Stimulated activated naive CD8-positive, alpha-beta T cell treated with anti-CD3 and anti-CD28 coated beads, Interleukin-15, Interleukin-2, amounts not matched to agents 100 U/mL and 50 U/mL, for 24 hours (primary cell): ENCODE measurements at places on chromosomes 1 and 21.

DNA sequence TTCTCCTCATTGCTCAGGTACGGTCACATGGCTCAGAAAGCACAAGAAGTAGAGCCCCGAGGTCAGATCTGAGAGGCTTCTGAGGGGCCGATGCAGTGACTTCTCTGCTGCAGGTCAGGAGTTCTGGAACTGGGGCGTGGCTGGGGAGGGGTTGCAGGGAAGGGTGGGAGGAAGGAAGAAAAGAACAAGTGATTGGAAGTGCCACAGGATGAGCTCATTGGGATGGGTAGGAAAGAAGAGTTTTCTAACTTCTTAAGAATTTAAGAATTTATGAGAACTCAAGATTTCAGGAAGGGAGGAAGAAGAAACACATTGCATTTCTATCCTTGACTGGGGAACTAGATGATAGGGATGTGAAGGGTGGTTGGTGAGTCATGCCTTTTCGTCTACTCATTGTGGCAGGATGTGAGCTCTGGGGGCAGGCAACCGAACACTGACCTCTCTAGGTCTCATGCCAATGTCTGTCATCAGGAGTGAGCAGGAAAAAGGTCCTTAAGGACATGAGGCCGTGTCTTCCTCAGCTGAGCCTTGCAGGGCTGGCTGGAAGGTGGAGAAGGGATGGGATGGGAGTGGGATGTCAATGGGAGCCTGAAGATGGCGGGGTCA, 497 bp downstream of the FCRLB start:
- no peak for DNase-seq

DNA sequence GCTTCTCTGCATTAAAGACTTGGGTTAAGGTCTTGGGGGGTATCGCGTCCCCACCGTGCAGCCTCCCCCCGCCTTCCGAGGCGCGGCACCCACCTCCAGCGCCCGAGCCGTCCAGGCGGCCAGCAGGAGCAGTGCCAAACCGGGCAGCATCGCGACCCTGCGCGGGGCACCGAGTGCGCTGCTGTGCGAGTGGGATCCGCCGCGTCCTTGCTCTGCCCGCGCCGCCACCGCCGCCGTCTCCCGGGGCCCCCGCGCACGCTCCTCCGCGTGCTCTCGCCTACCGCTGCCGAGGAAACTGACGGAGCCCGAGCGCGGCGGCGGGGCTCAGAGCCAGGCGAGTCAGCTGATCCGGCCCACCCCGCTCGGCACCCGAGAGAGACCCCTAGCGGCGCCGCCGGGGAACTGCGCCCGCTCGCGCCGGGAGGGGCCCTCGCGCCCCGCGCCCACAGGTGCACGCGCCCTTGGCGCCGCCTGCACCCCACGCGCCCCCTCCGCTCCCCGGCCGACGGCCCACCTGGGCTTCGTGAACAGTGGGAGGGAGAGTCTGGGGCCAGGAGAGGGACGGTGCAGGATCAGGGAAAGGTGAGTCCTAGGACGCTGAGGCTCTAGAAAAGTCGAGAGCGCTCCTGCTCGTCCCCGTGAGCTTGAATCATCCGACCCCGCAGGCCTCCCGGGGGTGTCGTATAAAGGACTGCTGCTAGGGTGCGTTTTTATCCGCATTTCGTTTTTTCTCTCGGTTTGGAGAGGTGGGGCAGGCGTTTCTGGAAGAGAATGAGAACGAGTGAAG, at the start of gene APP:
Gene APP (minus strand): TSS at position 300 of the 787 bp plus-strand sequence. CDS start 150 bp downstream, at position 150.
- DNase-seq: peak; percentile 92

DNA sequence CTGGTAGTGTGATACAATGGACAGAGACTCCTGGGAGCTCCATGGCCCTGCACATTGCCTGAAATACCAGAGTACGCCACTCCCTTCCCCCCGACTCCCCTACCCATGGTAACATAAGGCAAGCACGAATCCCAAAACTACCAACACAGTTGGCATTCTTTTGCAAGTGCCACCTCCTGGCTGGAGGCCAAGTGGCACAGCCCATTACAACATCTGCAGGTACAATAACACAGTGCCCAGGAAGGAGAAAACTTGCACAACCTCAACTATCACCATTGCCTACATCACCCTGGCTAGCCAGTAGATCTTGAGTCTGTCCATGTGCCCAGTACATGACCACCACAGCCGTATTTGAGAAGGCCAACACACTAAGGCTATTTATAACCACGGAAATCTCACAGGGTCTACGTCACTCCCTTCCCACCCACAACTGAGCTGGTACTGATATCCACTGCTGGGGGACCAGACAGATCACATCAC, 11.7 kb downstream of the ADAMTS1 start:
- no peak for DNase-seq

- DNase-seq: no peak
These were observed 43.0 kb downstream of the SNX7 start for GRCh38 chr1:98704474-98704873.

DNA sequence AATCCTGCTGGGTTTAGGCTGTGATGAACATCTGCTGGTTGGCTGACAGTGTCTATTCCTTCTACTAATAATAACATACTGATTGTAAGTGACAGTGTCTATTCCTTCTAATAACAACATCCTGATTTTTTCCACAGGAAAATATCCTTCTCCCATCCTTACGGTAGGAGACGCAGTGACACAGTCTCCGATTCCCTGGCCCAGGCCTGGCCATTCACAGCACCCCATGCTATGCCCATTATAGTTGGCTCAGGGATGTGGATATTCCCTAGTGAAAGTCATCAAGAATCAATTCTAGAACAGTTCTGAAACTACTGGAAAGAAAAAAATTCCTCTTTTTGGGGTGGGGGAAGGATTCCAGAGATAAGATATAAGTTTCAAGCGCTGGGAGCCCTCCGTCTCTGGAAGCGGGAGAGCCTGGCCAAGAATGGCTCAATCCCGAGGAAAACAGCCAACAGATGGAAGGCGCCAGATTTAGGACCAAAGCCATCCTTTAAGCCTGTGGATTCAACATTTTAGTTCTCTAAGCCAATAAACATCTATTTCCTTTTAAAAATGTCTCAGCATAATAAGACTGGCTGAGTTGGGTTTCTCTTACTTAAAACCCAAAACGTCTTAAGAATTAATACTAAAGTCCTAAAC, 88.6 kb downstream of the GPATCH2 start:
- DNase-seq: no peak

DNA sequence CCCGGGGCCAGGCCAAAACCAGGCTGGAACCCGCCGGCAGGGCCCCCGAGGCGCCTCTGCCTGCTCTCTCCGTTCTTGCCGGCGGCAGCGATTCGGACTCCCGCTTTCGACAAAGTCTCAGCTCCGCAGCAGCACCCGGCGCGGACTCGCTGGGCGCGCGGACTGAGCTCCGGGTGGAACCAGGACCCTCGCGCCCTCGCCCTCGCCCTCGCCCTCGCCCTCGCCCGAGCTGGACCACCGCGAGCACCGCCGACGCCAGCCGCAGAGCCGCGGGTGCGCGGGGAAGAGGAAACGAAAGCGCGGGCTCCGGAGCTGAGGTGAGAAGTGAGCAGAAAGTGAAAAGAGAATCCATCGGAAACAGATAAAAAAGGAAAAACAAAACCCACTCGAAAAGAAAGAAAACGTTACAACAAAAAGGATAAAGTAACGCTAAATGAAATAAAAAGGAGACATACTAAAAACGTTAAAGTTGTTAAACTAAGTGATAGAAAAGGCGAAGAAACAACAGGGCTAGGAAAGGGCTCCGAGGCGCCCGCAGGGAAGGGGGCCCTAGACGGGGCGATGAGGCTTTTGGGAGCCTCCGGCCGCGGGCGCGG, 64.9 kb downstream of the MEF2D start:
- peak; percentile 37 for DNase-seq

- DNase-seq: no peak
These were observed 46.0 kb upstream of the A3GALT2 start for GRCh38 chr1:33366762-33367484.

GRCh38 chr1:23816906-23817305, 8.3 kb downstream of the HMGCL start:
- no peak for DNase-seq

DNA sequence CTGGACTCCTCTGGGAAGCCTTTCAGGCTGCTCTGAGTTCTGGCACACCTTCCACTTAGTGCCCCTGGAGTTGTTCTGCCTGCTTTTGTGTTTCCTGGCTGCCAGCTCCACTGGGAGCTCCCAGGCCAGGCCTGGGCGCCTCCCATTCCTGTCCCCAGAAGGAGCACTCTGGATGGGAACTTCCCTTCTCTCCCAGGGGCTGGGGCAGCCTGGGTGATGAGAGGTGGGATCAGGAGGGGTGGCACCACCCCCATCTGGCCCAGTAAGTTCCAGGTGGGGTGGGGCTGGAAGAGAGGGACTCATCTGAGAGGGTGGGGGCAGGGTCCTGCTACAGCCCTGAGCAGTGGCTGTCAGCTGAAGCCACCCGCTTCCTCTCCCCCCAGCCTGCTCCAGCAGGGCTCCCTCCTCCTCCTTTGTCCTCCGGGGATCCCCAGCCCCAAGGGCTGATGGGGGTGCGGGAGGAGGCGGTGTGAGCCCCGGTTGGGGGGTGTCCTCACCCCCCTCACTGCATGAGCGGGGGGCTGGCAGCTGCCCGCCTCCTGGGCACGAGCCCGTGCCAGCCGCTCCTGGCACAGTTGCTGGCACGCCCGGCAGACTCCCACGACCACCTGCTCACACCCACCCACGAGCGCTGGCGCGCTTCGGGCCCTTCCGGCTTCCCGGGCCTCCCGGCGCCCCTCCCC, 4.7 kb downstream of the FOXO6 start:
- DNase-seq: peak; percentile 33

DNA sequence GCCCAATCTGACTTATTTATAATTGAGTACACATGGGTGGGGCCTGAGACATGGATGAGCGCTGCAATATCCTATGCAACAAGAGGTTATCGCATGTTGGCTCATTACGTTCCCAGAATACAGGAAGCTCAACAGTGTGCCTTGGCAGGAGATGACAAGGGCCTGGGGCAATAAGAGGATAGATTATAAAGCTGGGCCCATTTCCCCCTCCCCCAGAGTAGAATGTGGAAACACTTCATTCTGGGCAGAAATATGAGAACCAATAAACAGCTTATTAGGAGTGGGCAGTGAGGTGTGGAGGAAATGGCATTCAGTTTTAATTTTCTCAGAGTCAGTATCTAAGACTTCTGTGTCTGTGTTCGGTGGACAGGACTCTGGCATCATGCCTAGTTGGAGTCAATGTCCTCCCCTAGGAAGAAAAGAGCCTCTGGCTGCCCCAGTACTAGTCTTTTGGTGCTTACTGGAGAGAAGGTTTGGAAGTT, 92.8 kb downstream of the PIK3R3 start:
- no peak for DNase-seq

- DNase-seq: peak; percentile 68
These were observed 45.5 kb downstream of the VPS13D start for GRCh38 chr1:12275370-12275769.

DNA sequence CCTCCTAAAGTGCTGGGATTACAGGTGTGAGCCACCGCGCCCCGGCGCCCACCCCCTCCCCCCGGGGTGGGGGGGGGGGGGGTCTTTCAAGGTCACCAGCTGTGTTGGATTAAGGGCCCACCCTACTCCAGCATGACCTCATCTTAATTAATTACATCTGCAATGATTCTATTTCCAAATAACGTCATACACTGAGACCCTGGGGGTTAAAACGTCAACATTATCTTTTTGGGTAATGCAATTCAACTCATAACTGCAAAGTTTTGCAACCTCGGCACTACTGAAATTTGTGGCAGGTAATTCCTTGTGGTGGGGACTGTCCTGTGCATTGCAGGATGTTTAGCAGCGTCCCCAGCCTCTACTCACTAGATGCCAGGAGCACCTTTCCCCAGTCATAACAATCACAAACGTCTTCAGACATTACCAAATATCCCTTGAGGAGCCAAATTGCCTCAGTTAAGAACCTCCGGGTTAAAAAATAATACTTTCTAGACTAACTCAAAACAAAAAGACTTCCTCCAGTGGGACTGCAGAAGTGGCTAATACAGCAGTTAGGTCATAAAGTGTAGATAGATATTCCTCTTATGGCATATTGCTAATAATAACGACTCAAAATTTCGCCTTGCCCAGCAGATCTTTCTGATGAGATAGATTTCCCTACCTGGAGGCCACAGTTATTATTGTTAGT, 233.0 kb upstream of the KAZN start:
- no peak for DNase-seq

- DNase-seq: peak; percentile 25
These were observed 11.5 kb downstream of the YBEY start for GRCh38 chr21:46297338-46298271.

- DNase-seq: peak; percentile 61
These were observed 522 bp downstream of the LRP8 start for GRCh38 chr1:53327182-53327913.

DNA sequence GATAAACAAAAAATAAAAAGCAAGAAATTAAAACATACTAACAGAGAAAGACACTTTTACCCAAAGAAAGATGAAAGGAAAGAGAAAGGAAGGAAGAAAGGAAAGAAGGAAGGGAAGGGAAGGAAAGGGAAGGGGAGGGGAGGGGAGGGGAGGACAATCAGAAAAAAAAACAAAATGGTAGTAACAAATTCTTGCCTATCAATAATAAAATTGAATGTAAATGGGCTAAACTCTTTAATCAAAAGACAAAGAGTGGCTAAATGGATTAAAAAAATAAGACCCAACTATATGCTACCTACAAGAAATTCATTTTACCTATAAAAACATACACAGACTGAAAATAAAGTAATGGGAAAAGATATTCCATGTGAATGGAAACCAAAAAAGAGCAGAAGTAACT, 372.9 kb upstream of the NFIA start:
- no peak for DNase-seq

DNA sequence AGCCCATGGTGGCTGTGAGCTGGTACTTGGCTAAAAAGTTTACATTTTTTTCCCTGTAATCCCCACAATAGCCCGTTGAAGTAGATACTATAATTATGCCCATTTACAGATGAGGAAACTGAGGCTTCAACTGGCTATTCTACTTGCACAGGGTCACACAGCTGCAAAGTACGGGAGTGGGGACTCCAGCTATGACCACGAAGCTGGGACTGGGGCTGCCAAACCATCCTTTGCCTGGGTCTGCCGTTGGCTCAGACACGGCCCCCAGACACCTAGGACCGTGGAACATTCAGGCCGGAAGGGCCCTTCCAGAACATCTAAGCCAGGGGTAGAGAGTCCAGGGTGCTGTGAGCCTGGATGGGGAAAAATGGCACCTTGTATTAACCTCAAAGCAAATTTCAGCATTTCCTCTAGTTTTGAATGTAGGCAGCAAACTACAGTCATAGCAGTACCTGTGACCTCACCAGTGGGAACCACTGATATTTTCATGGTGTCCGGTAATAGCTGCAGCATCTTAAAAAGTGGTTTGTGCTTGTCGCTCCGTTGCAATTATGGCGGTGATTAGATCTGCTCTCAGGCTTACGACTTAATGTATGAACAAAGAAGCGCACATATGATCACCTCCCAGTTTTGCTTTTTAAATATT, 4.3 kb downstream of the TP73 start:
- DNase-seq: peak; percentile 27

- DNase-seq: peak; percentile 81
These were observed 14.6 kb downstream of the POLR3GL start for GRCh38 chr1:145978854-145979745.
